ENCODE measurements at places on chromosomes 1 and 21.

DNA sequence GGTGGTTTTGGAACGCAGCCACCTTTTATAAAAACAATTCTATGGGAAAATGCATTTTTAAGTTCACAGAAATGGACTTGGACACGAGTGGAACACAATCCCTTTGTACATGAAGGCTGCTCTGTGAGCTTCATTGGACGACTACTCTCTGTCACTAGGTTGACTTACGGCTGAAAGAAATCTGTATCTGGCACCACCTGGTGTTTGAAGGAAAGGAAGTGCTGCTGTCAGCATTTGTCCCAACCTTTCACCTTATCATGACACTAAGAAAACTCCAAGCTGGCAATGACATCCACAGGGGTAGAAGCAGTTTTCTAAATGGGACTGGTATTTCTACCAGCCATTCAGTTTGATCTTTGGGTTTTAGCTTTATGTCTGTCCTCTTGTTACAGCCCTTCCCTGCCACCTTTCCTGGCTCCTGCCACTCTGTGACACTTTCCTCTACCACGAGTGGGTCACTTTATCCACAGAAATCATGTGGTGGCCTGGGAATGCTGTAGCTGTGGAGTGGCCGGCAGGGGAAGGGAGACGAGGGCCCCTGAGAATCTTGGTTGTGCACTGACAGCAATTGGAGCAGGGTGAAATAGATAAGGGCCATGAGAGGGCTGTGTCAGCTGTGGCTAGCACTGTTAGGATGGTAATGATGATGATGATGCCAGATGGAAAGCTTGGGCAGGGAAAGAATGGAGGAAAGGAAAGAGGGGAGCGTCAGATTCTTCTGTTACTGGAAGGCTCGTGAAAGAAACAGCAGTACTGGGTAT is 85.2 kb downstream of the TBX19 start:
- DNase-seq, result no peak

DNA sequence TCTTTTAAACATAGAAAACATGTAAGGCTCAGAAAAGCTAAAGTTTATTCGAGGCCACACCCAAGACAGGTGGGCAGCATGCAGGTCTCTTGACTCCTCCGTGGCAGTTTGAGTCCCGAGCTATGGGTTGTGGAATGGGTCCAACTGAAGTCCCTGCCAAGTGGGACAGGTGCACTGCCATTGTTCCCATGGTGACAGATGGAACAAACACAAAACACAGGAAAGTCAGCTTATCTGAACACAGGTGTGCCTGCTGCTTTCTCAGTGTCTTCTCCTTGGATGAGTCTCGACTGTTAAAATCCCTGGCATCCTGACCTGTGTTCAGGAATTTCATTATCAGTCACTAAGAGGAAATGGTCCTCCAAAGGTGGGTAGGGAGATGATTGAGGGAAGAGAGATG is 99.0 kb upstream of the RAB4A start:
- DNase-seq, result no peak

DNA sequence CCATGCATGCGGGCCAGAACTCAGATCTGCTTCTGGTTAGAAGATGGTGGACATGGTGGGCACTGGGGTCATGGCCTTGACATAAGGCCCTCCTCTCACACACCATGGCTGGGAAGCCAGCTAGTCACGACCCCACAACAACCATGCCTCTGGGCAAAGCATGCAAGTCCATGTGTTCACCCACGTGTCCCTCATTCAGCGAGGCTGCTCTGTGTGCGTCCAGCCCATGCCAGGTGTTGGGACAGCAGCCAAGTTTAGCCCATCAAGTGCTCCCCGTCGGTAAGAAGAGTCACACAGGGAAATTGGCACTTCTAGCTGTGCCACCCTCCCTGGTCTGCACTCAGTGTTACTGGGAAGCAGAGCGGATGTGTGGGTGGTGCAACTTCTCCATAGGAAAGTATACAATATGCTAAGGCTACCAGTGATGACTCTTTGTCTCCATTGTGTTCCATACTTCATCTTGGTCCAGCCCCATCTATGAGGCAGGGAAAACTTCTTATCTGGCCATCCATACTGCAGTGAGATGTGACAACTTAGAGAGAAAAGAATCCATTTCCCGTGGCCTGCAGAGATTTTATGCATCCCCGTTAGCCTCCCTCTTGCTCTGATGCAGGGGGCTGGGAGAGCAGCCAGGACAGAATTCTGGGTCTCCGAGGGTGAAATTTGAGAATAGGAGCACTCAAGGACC is 198.0 kb downstream of the GRIK3 start:
- no peak for DNase-seq

DNA sequence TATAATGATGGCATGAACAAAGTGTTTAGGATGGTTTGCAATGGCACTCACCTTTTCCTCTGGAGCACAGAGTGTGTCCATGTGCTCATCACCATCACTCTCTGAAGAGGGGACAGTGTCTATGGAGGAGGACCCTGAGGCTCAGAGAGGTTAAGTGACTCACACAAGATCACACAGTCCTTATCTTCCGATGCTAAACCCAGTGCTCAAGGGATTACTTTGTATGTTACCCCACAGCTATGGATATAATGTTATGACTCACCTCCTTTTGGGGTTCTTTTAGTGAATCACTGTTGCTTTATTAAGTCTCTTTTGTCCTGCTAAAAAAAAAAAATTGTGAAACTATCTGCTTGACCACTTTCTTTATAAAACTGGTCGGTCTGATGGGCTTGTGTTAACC is 67.6 kb downstream of the TENT5C start:
- DNase-seq, result no peak

DNA sequence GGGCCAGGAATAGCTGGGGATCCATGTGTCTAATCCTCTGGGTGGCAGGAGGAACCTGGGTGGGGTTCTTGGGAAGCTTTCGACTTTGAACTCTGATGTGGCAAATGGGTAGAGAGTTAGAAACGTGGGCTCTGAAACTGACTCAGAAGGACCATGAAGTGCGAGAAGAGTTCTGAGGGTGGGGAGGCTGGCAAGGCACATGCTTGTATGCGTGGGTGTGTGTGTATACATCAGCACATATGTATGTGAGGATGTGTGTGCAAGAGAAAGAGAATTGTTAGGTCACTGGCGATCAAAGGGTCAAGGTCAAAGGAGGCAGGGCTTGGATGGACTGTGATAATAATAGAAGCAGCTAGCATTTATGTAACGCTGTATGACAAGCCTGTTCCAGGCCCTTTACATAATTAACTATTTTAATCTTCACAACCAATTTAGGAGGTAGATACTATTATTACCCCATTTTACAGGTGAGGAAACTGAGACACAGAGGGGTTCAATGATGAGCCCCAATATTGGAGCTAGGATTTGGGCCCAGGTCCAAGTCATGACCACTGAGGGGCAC is 84.5 kb upstream of the POU3F1 start:
- DNase-seq, result no peak

DNA sequence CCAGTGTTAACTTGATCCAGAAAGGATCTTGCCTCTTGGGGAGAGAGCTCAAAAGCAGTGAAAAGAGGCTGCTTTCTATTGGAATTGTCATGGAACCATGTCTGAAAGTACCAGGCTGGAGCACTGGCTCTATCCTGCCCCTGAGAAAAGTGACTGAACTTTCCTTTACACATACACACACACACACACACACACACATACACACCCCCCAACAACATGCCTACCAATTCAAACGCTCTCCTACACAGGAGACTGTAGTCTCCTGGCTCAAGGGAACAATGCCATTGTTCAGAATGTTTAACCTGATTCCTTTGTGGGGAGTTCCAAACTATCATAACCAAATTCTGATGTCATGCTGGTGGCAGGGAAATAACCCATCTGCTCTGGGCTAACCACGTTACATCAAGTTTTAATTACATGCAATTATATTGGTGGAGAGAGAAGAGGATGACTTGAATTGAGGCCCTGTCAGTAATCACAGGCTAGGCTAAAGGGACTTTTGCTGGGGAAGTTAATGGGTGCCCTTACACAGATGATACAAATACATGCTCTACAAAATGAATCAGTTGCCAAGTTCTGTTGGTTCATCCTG is 52.3 kb upstream of the DUSP10 start:
- no peak for DNase-seq

DNA sequence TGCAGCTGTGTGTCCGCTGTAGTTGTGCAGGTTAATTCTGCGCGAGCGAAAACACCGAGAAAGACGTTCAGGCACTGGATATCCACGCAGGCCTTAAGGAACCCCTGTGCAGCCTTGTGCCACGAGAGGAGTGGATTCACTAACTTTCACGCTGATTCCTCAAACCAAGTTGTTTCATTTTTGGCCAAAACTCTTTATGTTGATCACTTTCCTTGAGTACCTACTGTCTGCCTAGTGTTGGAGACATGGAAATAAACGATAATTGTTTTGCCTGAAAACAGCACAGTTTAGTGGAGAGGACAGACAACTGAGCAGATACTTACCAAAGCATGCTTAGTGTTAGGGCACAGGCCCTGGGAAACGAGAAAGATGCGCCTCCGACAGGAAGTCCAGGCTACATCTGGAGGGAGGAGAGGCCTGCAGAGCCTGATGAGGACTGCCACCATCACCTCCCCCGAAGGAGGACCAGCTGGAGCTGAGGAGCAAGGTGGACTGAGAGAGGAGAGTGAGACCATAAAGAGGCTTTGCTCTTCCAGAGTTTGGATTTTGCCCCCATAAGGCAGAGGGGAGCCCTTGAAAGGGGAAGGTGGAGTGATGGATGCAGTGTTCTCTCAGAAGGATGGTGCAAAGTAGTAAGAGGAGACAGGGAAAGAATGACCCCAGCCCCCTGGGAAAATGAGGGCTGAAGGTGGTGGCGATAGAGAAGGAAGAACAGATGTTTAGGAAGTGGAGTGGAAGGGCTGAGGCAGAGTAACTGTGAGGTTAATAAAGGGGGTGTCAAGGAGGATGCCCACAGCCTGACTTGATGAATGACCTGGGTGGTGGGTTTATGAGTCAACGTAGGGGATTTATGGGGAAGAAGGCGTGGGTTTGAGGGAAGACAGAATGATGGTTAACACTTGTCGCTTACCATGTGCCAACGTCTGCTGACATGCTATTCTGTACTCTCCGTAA is 956 bp upstream of the SCAF4 start:
- no peak for DNase-seq

DNA sequence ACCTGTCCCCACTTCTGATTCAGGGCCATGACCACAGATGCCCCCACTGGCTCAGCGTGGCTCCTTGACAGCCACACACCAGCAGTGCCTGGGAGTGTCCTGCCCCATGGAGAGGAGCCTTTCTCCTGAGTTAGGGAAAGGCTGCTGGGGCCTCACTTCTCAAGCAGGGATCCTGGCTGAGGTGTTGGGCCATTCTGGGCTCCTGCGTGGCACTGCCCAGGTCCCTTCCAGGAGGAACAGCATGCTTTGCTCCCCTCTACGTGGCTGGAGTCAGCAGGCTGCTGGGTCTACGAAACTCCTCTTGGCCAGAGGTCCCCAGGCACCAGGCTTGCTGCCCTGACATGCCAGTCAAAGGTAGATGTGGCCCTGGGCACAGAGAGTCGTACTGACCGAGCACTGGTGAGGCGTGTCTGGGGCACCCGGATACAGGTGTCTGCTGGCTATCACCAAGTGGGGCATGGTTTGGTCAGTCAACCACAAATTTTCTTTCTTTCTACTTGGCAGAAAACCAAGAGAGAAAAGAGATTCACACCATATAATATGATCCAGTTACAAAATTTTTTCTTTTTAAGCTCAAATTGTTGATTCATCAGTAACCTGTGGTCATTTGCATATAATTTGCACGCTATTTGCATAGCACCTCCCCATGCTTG is 4.1 kb downstream of the ADORA1 start:
- no peak for DNase-seq

GRCh38 chr1:36762174-36762573 is 272.1 kb downstream of the GRIK3 start:
- DNase-seq, result no peak

DNA sequence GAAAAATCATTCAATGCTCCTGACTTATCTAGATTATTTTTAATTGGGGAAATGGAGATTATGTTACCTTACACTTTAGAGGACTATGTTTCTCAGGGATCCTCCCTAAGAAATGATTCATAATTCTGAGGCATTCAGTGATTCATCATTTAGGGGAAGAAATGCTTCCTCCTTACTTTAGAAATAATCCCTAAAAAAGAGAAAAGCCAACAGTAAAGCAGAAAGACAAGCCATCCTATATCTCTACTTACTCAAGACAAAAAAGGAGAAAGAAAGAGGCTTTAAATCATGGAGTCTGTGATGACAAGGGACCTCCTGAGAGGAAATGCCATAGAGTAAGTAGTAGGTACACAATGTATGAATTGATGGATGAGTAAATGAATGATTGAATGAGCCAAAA is 137.0 kb downstream of the BRINP2 start:
- no peak for DNase-seq

DNA sequence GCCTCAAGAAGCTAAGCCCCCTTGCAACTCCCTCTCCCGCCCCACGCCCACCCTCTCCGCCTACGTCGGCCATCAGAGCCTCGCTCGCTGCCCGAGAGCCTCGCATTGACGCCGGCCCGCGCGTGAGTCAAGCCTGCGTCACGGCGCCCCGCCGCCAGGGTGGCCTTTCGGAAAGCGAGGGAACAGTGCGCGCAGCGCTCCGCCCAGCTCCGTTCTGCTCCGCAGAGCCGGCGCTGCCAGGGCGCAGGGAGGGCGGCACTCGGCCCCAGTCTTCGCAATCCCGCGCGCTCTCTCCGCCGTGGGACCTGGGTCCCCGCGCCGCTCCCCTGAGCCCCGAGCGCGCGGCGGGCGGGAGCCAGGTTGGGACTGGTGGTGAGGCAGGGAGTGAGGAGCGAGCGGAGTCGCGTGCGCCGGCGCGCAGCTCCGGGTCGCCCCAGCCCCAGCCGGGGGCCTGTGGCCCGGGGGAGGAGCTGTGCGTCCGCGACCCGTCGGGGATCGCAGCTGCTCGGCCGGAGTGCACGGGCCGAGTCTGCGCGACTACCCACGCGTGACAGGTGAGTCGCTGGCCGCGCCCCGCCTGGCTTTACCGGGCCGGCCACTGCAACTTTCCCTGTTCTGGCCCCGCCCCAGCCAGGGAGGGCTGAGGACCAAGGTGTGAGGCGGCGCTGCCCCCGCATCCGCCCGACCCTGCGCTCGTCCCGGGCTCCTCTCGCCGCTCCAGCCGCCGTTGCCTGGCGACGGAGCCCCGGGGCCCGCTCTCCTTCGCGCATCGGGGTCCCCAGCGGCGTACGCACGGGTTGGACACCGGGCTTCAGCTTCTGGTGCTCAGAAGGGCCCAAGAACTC is at the start of gene SLC6A17:
Gene SLC6A17, plus strand, starts transcription at position 165 of the 845 bp plus-strand sequence. CDS start 16,436 bp downstream, outside the sequence.
- no peak for DNase-seq

DNA sequence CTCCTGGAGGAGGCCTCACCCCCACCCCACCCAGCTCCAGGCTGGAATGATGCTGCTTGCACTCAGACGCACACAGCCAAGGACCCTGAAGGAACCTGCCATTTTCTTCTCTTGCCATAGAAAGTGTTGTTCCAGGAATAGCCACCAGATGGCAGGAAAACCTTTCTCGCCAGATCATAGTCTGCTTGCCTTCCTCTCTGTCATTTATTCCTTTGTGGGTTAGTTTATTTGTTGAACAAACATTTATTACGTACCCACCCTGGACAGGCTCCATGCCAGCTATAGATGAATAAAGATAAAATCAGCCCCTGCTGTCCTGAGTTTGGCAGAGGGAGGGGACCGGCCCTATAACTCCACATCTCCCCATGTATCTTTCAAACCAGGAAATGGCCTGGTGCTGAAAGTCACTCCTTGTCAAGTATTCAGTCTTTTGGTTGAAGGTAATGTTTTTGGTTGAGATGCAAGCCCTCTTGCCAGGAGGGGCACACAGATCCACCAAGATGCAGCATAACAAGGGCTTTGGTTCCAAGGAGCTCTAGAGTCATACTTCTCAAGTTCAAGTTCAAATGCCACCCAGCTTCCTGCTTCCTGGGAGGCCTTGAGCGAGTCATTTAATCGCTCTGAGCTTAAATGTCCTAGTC is 7.0 kb upstream of the KCNC4 start:
- DNase-seq, result no peak

- DNase-seq, result no peak
Observed at GRCh38 chr1:94180650-94181049, 56.7 kb downstream of the ARHGAP29 start.

GRCh38 chr21:45613881-45614280 is 29.6 kb upstream of the PCBP3 start:
- no peak for DNase-seq
